Breast epithelium (tissue), 4 donors: ENCODE measurements at places on chromosomes 11 and 22.

GRCh38 chr22:31915586-31915985 lies 28.7 kb upstream of the YWHAH start:
- DNase-seq: no peak

DNA sequence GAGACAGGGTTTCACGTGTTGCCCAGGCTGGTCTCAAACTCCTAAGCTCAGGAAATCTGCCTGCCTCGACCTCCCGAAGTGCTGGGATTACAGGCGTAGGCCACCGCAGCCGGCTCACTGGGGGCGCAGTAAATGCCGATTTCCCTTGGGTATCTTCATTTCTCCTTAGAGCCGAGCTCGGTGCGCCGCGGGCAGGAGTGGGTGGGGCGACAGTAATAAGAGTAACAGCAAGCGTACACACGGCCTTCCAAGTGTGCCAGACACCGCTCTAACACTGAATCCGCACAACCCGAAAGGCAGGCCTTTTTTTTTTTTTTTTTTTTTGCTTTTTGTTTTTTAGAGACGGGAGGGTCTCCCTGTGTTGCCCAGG lies 500 bp upstream of the ADSL start:
- DNase-seq: no peak

GRCh38 chr11:88410656-88411055 lies 73.1 kb upstream of the CTSC start:
- DNase-seq: no peak

DNA sequence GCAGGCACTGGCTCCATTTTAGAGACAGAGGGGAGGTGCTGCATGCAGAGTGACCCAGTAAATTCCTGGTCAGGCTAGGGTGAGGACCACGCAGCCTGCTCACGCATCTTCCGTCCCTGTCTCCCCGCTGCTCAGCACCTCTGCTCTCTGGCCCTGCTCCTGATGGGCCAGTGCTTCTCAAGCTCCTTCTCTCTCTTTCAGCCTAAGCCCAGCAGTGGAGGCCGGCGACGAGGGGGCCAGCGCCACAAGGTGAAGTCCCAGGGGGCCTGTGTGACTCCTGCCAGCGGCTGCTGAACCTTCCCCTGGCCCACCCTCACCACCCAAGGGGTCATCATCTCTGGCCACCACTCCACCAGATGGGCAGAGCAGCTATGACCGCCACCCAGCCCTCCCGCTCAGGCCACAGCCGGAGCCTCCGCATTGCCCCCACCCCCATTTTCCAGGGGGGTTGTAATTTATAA lies 24.7 kb downstream of the GTPBP1 start:
- DNase-seq: no peak

DNA sequence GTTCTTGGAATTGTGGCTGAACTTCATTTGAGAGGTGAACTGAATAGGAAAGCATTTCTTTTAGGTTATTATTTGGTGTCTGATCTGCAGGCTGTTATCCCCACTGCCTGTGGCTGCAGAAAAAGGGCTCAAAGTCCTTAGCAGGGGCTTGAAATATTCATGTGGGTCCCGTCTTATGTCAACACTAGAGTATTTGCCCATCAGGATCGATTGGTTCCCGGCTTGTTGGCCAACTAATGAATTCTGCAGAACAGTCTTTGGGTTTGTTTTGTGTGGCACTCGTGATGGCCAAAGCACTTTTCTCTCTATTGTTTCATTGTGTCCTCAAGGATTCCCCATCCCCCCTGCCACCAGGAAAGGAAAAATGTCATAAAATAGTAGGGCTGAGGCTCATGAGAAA lies 211.9 kb downstream of the MYO18B start:
- DNase-seq: no peak

DNA sequence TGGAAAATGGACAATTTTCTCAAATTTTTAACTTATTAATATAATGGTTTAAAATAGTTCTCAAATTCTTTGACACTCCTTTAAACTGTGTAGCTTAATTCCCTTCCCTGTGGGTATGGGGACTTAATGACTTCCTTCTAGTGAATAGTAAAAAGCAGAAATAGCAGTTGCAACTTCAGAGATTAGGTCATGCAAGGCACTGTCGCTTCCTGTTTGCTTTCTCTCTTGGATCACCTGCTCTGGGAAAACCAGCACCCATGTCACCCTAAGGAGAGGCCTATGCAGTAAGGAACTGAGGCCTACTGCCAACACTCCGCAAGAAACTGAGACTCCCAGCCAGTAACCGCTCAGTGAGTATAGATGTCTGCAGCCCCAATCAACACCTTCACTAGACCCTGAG lies 5.5 kb upstream of the PANX3 start:
- DNase-seq: no peak
